Cardiac septum (tissue), 1 donor: ENCODE measurements at places on chromosomes 2 and 18. TPM values are rescaled to one million over a fixed set of nuclear protein-coding genes. Genes with fewer than 3 reads are reported as not detected.

The MERTK gene
- total RNA-seq = 5.8 TPM

The GAREM1 gene
- 10.0 TPM for total RNA-seq

The NCOA1 gene
- 31.9 TPM for total RNA-seq

The HNRNPA3 gene
- 95.7 TPM for total RNA-seq

The LOXHD1 gene
- total RNA-seq = 0.48 TPM

The IL1R1 gene
- 27.7 TPM for total RNA-seq

The SLC9A4 gene
- total RNA-seq = not detected
